ENCODE measurements at places on chromosomes 6 and 20. TPM values are rescaled to one million over a fixed set of nuclear protein-coding genes. Genes with fewer than 3 reads are reported as not detected.

Gene NKAPL
- total RNA-seq, result 0.23 TPM

Gene NFATC2
- total RNA-seq, result not detected

Gene ABHD16B
- total RNA-seq, result not detected

Gene ME1
- 24.3 TPM for total RNA-seq
